ENCODE measurements at places on chromosomes 4 and X.

DNA sequence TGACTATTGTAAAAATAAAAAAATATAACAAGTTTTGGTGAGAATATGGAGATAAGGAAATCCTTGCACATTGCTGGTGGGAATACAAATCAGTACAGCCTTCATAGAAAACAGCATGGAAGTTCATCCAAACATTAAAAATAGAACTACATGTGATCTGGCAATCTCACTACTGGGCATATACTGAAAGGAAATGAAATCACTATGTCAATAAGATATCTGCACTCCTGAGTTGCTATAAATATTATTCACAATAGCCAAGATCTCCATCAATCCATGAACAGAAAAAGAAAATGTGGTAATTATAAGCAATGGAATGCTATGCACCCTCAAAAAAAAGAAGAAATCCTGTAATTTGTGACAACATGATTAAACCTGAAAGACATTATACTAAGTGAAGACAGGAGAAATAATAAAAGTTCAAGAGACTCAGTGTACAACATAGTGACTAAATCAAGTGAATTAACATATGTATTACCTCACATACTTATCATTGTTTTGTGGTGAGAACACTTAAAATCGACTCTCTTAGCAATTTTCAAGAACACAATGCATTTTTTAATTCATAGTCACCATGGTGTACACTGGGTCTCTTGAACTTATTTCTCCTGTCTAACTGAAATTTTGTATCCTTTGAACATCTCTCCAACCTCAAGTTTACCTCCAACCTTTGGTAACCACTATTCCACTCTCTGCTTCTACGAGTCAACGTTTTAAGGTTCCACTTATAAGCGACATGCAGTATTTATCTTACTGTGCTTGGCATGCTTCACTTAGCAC lies 1703.7 kb upstream of the AGA start:
- DNase-seq, result no peak

- DNase-seq, result no peak
Measured at GRCh38 chr4:139749338-139749737, 83.7 kb downstream of the MGST2 start.

DNA sequence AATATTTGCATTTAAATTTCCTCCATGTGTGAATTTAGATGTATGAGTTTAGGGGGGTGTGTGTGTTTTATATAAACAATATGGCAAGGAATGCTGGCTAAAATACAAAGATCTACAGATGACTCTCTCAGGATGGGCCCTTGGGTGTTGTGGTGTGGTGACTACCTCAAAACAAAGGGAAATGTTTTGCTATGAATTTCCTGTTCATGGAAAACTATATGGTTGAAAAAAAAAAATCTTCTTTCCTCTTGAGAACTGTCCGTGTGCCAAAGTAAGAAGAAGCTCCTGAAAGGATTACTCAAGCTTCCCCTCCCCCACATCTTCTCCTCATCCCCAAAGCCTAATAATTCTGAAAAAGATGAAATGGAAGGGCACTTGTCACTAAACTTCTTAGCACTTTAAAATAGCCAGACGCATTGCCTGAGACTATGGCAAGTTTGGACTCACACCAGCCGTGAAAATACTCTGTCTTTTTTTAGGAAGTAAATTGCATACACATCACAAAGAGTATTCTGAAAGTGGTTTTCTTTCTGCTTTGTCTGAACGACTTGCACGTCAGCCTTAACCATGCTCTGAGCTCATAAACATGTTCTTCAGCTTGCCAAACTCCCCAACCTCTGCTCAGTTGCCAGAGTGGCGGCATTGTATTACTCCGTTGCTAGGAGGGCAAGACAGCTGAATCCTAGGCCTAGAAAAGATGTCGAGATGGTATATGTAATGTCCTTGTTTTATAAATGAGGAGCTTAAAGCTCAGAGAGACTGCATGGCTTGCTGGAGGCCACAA lies 250.4 kb upstream of the JADE1 start:
- DNase-seq, result no peak

- no peak for DNase-seq
Measured at GRCh38 chr4:37623125-37623524, 63.1 kb downstream of the RELL1 start.

GRCh38 chrX:68304602-68305001 lies 128.7 kb downstream of the OPHN1 start:
- DNase-seq, result no peak

DNA sequence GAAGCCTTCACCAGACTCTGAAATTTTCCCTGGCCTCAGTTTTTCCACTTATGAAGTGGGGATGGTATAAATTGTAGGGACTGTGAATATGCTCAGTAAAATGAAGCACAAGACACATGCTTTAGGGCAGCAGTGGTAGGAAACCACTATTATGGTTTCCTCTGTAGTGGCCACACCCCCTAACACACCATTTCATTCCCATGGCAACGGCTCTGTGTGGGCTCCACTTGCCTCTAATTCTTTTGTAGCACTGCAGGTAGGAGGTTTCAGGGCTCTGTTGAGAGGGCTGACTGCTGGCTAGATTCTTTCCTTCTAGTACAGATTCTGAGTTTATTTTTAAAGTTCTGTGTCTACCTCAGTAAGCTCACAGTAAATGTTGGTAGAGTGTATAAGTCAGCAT lies 3.5 kb upstream of the VMA21 start:
- DNase-seq, result peak; percentile 45

- no peak for DNase-seq
Measured at GRCh38 chr4:134740290-134740689, 538.7 kb upstream of the PABPC4L start.

Data from T-helper 1 cell (primary cell).